Left kidney (tissue), 8 donors: ENCODE measurements at places on chromosomes 12 and 14.

DNA sequence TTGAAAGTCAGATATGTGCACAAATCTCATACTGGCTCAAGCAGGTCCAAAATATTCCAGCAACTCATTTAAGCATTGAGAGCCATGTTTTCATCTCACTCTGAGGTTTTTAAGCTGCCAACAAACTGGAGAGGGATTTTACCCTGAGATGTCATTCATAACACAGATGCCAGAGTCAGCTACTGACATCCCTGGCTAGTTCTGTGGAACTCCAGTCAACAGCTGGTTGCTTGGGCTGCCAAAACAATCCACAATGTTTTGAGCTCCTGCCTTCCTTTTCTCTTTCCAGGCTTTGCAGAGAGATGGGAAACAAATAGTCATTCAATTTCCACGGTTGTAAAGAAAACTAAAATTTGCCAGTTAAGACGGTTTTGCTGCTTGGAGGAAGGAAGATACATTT is 621.2 kb upstream of the FBXO33 start:
- DNase-seq, result no peak

GRCh38 chr12:96313606-96314005 is 86.6 kb downstream of the CDK17 start:
- no peak for DNase-seq

GRCh38 chr14:105116451-105117256 is 51.4 kb upstream of the GPR132 start:
- DNase-seq, result no peak

DNA sequence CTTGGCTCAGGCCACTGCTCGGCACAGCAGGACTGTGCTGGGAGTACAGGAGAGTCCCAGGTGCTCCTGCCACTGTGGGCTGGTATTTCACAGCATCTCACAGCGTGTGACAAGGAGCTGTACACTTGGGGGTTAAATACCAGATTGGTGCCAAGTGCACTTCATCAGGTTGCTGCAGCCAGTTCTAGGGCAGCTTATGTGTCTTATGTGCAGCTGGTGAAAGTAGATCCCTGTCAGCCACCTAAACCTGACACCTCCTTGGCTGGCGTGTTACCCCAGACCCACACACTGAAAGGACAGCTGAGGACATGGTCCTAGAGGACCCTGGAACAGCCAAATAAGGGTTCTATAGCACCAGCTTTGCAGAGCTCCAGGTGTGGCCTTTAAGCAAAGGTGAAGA is 18.9 kb downstream of the PLEKHH1 start:
- no peak for DNase-seq

DNA sequence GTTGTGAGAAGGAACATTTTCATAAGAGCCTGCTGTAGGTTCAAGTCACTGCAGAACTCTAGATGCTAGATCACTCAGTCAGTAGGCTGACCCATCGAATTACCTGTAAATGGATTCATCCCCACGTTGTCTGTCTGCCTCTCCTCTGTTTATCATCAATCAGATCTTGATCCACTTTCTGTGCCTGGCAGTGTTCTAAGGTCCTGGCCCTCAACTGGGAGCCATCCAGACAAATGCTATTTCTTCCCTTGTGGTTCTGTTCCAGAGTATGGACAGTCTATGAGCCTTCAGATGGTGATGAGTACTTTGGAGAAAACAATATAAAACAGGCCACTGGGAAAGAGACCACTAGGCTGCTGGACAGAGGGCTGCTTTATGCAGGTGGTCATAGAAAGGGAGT is 699.4 kb upstream of the TMEM132C start:
- DNase-seq, result no peak
